ENCODE measurements at places on chromosomes 5 and 9.
A peak's percentile ranks its signal among the peaks of the same experiment; 100 is the strongest.

- no peak for DNase-seq
Measured at GRCh38 chr5:28580616-28581015, 1542.2 kb upstream of the CDH9 start.

GRCh38 chr9:92668746-92669526 is 995 bp downstream of the IPPK start:
- DNase-seq, result no peak

DNA sequence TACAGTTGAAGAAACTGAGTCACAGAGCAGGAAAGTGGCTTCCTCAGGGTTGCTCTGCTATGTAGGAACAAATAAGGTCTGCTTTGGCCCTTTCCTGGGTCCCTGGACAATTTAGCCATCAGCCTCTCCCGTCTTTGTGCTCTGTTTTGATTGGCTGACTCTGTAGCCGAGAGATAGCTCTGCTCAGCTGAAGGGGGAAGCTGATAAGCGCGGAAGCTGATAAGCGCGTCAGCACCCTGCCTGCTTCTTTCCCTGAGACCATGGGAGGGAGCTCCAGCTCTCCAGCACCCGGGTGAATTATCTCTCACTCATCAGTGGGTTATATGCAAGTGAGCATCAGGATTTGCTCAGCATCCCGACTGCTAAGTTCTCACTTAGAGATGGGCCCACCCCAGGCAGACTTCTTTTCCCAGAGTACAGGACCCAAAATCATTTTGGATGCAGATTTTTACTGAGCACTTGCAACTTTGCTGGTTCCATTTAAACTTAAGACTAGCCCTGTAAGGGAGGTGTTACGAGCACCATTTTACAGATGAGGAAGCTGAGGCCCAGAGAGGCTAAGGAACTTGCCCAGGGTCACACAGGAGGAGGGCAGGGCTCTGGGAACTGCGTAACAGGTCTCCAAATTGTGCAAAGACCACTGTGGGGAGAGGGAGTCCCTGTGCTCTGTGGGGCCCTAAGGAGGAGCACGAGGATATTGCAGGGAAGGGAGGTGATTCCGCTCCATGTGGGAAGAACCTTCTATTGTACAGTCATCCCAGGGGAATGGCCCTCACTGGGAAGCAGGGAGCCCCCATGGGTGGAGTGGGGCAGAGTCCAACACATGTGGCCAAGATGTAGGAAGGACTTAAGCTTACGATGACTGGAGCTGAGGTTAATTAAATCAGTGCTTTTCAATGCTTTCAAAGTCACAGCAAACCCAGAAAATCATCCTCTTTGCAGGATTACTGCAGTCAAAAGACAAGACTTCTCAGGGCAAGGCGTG is 83.7 kb upstream of the ORM1 start:
- no peak for DNase-seq

DNA sequence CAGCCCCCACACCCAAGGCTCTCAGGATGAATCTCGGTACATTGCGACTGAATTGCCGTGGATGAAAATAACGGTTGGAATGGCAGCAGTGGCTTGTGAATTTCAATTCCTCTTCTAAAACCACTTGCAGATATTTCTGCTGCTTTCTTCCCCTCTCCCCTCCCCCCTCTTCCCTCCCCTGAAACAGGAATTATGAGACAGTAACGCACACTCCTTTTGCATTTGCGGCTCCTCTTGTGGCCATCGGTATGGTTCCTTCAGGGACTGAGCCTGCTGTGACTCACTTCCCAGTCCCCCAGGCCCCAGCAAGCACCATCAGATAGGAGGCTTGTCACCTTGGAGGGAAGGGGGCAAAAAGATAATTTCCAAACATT is 9.7 kb downstream of the DCANP1 start:
- DNase-seq, result no peak

- no peak for DNase-seq
Measured at GRCh38 chr9:70061776-70062175, 18.1 kb downstream of the MAMDC2 start.

DNA sequence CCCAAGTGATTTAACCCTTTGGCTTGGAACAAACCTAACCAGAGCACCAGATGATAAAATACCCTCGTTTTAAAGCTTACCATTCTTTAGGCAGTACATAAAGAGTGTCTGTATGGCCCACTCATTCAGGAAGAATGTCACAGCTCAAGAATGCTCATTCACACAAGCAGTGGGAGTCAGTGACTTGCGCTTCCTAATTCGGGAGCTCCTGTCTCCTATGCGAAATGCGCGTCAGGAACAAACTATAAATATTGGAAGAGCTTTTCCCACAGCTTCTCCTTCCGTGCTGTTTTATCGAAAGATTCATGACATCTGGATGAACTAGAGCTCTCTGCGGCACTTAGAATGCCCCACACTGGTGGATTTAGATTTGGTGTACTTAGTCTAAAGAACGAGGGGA is 66.6 kb downstream of the NTRK2 start:
- no peak for DNase-seq

DNA sequence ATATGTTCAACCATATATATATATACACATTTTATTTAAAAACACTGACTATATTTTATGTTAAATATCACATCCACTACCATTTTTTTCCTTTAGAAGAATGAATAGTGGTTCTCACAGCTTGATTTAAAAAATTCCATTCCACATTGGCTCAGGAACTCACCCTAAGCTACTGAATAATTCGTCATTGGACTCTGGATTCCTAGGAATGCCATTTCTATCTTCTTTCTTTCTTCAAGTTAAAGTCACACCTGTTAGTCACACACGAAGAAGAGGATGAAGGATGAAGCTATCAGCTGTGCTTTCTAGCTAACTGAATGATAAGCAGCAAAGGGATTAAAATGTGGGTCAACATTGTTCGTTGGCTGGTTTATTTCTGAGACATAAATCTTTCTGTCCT is 7.9 kb downstream of the ELOVL7 start:
- DNase-seq, result no peak

GRCh38 chr9:11039006-11039405 is 426.2 kb upstream of the PTPRD start:
- no peak for DNase-seq

DNA sequence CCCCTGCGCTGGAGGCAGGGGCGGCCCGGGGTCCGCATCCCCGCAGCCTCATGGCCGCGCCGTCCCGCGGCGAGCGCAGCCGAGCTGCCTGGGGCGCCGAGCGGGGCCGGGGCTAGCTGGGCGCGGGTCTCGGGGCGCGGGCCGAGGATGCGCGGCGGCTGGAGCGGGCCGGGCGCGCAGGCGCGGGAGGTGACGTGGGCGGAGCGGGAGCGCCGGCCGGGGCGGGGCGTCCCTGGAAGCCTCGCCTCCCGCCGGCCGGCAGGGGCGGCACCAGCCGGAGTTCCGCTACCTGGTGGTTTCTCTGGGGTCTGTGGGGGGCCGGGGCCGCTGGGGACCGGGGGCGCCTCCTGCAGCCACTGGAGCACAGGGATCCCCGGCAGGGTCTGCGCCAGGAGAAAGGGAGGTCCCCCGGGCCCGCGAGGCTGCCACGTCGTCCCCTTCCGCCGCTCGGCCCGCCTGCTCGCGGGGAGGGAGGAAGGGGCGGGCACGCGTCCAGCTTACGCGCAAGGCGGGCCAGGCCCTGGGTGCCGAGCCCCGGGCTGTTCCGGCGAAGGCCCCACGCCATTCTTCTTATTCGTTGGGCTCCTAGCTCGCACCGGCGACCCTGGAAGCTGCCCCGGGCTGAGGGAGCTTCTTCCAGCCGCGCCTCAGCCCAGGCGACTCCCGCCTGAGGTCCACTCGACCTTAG is at the start of gene LPCAT1:
Gene LPCAT1, minus strand, starts transcription at position 168 of the 688 bp plus-strand sequence. Its CDS starts 116 bp downstream, at position 52.
- DNase-seq, result peak; percentile 89

- DNase-seq, result no peak
Measured at GRCh38 chr9:78118742-78119473, 87.3 kb upstream of the GNAQ start.

Measured in Peyer's patch (tissue), 4 donors.